ENCODE measurements at places on chromosomes 7 and 10. TPM values are rescaled to one million over a fixed set of nuclear protein-coding genes. Genes with fewer than 3 reads are reported as not detected.
A peak's percentile ranks its signal among the peaks of the same experiment; 100 is the strongest.

- no peak for DNase-seq
Measured at GRCh38 chr10:69489506-69490090, 38.3 kb downstream of the TSPAN15 start.

- no peak for DNase-seq
Measured at GRCh38 chr7:93062599-93062998, 55.2 kb downstream of the SAMD9 start.

GRCh38 chr10:115761166-115761565 lies 511.8 kb downstream of the GFRA1 start:
- DNase-seq = no peak

DNA sequence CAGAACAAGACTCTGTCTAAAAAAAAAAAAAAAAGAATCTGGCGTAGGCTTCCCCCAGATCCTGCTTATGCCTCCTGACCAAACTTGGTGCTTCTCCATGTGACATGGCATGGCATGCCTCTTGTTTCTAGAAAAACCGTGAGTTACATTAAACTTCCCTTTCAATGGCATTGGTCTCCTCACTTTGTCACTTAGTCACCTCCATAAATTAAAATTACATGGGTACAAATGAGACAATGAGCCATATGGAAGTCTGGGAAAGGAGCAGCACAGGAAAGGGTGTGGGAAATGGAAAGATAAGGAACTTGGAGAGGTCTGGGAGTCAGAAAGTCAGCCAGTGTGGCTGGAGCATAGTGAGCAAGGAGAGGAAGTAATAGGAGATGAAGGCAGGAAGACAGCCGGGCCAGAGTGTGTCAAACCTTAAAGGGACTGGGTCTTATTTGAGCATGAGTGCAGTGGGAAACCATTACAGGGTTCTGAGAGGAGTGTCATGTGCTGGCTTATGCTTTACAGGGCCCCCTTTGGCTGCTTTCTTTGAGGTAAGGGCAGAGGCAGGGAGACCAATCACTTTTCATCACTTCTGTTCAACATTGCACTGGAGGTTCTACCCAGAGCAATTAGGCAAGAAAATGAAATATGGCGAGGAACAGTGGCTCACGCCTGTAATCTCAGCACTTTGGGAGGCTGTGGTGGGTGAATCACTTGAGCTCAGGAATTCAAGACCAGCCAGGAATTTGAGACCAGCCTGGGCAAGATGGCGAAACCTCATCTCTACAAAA lies 21.3 kb upstream of the ZMIZ2 start:
- DNase-seq = peak; percentile 90

GRCh38 chr10:44926751-44927351 lies 15.7 kb downstream of the TMEM72 start:
- DNase-seq = no peak

DNA sequence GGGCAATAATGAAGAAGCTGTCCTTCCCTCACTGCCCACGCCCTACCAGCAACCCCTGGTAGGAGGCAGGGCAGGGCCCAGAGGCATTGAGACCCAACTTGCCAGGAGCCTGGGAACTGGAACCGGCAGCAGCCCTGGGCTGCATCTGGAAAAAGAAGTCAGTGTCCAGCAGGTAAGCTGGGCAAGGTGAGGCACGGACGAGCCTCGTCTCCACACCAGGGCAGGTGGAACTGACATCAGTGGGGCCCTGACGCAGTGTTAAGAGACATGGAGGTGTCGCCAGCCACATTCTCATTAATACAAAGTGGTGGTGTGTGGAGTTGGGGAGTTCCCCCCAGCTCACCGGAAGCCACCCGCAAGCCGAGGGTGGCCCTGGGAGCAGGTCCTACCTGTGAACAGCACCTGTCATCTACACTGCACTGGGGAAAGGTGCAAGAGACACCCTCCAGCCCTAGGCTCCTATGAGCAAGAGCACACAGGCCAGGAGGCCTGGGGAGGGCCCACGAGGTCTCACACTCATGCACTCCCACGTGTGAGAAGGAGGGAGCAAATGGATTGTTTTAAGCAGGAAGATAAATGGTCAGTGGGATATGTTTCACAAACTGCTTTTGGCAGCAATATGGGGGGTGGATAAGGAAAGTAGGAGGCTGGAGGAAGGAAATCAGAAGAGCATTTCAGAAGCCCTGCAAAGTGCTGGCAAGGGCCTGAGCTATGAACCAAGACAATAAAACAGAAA lies 53.6 kb downstream of the COBL start:
- DNase-seq = no peak

DNA sequence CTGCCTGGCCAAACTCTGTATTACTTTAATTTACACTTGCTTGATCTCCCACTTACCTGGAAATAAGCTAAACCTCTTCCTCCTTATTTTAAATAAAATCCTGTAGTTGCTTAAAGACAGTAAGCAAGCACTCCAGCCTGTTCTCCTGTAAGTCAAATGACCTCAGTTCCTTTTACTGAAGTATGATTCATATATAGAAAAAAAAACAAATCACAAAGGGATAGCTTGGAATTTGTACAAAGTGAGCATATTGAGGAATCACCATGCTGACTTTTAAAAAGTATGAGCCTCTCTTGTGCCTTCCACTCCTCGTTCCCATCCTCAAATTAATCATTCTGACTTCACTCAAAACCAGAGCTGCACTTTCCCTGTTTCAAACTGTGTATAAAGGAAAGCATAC lies 52.0 kb downstream of the C10orf90 start:
- DNase-seq = no peak

DNA sequence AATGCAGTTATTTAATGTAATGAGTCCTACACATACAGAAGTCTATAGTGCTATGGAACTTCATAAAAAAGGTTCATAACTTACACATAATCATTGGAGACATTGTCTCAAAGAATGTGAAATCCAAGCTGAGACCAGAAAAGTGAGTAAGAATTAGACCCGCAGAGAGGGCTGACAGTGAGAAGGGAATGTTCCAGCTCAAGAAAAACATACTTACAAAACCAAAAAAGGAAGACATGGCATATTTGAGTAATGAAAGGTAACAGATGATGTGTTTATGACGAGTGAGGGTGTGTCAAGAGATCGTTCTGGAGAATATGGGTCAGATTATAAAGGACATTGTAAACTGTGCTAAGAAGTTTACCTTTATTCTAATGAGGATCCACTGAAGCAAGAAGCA lies 566.5 kb downstream of the ATRNL1 start:
- no peak for DNase-seq

GRCh38 chr7:90621125-90621746 lies 25.1 kb downstream of the CDK14 start:
- DNase-seq = no peak

- DNase-seq = peak; percentile 80
Measured at GRCh38 chr10:67602268-67602950, 93.6 kb downstream of the CTNNA3 start.

- DNase-seq = no peak
Measured at GRCh38 chr10:124170631-124171030, 77.2 kb upstream of the CHST15 start.

DNA sequence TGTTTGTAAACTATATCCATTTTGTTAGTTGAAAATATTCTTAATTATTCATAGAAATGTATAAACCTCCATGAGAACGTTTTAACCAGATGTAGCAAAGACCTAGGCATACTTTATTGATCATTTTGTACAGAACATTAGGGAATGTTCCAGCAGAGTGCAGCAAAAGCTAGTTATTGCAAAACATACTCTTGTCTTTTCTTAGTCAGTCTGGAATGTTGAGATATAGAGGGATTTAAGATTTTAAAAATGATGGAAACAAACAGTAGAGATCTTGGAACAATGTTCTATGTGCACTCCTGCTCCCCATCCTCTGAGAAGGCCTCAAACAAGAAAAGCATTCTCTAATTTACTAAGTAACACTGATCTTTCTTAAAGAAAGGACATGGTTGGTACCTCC lies 292.1 kb downstream of the BBS9 start:
- DNase-seq = no peak

GRCh38 chr10:100907773-100908363 lies 4.9 kb upstream of the SLF2 start:
- no peak for DNase-seq

DNA sequence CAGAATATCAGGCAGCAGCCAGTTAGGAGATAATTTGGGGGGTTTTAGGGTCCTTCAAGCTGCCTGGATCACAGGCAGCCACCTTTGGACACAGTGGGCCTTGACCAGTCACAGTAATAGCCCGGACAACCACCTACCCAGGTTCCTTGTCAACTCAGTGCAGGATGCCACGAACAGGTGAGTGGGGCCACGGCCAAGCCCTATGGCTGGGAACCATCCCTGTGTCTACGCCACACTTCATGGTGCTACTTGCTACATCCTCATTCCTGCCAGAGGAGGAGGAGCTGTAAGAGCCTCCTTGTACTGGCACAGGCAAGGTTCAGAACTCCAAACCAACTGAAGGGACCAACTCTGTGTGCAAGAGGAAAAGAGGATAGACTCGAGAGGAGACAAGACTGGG lies 19.9 kb downstream of the ITPRIP start:
- DNase-seq = no peak

DNA sequence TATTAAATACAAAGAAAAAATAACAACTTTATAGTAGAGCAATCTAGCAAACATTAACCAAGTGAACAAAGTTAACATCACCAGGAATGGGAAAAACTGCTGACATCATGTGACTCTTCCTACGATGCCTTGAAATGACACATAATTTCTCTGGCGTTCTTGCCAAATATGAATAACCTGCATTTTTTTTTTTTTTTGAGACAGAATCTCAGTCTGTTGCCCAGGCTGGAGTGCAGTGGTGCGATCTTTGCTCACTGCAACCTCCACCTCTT lies 126.5 kb upstream of the VKORC1L1 start:
- peak; percentile 33 for DNase-seq

DNA sequence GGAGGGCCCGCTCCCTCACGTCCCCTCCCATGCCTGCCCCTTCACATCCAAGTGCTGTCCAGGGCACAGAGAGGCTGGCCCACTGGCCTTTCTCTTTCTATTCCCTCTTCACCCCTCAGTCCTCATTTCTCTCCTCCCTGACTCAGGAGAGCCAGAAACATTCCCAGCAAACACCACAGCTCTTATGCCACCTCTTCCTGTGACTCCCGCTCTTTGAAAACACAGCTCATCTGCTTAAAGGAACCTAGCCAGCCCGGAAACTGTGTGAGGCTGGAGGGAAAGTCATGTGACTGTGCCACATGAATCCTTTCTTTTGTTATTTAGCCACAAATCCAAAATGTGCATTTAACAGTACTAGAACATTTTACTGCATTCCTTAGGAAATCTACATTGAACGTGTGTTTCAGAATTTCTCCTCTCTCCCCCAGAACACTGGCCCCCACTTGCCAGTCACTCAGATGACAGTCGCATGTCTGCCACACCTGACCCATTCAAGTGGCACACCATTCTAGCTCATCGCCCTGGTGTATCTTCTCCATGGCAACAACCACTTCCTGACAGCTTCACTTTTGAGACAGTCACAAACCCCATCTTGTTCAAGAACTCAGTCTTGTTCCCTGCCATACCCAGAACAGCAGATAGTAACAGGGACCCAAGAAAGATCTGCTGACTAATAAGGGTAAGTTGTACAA lies 42.8 kb downstream of the GRB10 start:
- no peak for DNase-seq

GRCh38 chr10:77943121-77943901 lies 16.8 kb upstream of the DLG5 start:
- peak; percentile 94 for DNase-seq

- DNase-seq = no peak
Measured at GRCh38 chr10:69391158-69391557, 25.6 kb downstream of the TACR2 start.

DNA sequence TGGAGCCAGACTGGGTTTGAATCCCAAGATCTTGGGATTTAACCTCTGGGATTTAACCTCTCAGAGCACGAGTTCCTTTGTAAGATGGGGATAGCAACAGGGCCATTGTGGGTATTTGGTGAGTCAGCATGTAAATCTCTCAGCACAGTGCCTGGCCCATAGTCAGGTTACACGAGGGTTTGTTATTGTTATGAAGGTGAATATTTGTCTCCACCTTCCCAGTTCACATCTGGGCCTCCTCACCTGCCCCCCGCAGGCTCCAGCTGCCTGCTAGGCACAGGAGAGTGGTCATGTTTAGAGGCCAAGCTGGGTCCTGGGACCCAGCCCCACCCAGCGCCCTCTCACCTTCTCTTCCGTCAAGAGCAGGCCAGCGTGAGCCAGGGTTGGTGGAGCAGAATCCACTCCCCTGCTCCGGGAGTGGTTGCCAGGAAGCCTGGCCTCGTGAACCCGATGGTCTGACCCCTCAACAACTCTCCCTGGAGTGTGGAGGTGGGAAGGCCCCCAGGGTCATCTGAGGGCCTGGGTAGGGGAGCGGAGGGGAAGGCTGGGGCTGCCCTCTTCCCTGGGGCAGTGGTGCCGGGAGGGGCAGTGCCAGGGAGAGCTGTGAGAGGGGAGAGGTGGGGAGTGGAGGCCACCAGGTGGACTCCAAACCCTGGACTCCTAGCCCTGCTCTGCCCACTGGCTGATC lies 26.0 kb downstream of the FAM241B start:
- DNase-seq = no peak

TNKS2 gene
- 32.1 TPM for total RNA-seq

GHITM gene
- total RNA-seq = 445 TPM

TRA2A gene
- 27.5 TPM for total RNA-seq

NKX1-2 gene
- 0.22 TPM for total RNA-seq

TEX36 gene
- total RNA-seq = not detected

NUPR2 gene
- total RNA-seq = not detected

PAPOLB gene
- not detected for total RNA-seq

PDE6C gene
- not detected for total RNA-seq

DNAJC12 gene
- total RNA-seq = 3.1 TPM

SPDYE8 gene
- not detected for total RNA-seq

KIFBP gene
- 127 TPM for total RNA-seq

TYW1B gene
- 1.3 TPM for total RNA-seq

CYP3A7 gene
- not detected for total RNA-seq

COL28A1 gene
- not detected for total RNA-seq

All from A172 (cell line).